ENCODE measurements at places on chromosomes 7 and 10. TPM values are rescaled to one million over a fixed set of nuclear protein-coding genes. Genes with fewer than 3 reads are reported as not detected.

GRCh38 chr10:98391065-98391464, 23.9 kb downstream of the PYROXD2 start:
- peak; percentile 30 for DNase-seq

DNA sequence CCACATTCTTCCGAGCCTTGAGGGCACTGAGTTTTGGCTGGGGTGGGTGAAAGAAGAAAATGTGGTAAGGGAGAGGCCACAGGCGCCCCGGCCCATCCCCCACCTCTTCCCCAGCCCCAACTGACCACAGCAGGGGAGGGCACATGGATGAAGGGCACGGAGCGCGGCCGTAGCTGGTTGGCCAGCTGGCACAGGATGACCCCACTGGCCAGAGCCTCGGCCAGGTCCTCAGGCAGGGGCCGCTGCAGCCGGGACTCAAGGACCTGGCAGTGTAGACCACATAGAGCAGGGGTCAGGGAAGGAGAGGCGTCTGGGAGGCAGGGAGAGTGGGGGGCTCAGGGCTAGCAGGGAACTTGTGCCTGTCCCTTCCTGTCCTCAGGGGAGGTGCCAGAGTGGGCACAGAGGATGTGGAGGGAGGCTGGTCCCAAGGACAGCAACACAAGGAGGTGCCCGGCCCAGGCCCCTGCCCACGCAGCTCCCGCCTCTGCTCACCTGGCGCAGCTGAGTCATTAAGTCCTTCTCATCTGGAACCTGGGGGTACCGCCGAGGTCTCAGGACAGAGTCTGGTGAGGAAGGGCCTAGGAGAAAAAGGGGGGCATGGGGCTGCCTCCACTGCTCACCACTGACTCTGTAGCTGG, 2.2 kb upstream of the SAP25 start:
- DNase-seq = no peak

DNA sequence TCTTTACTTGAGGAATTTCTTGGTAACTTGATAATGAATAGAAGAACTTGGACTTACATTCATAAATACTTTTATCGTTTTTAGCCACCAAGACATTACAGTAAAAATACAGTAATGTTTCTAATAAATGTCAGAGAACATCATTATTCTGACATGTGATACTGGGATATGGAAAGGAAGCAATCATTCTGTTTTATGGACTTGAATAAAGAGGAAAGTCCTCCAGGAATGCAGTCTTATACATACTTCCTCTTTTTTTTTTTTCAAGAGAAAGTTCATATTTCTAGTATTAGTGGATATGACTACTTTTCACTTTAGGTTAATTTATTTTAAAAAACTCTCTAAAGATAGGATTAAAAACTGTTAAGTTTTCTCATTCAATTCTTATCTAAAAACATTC, 220.0 kb upstream of the SEMA3C start:
- DNase-seq = no peak

GRCh38 chr7:12569673-12570072, 847 bp upstream of the SCIN start:
- no peak for DNase-seq

DNA sequence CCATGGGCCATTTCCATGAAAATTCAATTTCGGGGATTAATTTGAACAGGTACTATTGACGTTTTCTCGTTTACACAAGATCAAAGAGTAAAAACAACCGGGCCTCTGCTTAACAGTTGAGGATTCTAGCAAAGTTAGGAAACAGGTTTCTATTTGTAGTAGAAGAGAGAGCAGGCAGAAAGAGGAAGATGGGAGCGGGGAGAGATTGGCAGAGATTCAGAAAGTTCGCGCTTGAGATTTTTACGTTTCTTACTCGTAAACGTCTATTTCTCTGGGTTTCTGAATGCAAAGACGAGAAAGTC, 571 bp upstream of the VWC2 start:
- DNase-seq = no peak

DNA sequence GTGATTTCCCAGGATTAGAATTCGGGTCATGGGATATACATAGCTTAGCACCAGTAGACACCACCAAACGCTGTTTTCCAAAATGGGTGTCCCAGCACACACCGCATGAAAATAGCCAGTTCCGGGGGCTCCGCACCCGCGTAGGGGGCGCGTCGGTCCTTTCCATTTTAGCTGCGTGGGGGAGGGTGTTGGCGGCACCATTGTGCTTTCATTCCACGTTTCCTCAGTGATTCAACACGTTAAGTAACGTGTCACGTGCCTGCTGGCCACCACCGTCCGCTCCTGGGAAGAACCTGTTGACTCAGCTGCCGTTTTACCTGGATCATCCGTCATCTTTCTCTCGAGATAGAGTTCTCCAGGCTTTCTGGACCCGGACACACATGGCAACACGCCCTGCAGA, 25.6 kb upstream of the ADGRA1 start:
- DNase-seq = no peak

DNA sequence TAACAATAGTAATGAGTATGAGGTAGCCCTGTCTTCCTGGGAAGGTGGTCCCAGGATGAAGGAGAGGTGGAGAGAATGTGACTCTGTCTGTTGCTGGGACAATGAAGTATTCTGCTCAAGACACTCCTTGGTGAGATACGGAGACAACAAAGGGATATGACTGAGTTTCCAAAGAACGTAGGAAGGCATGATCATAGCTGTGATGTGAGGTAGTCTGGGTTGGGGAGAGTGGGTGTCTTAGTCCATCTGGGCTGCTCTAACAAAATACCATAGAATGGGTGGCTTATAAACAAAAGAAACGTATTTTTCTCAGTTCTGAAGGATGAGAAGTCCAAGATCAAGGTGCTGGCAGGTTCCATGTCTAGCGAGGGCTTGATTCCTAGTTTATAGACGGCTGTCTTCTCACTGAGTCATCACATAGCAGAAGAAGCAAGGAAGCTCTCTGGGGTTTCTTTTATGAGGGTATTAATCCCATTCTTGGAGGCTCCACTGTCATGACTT, 84.9 kb upstream of the RHOBTB1 start:
- no peak for DNase-seq

Gene MPP7
- 10.9 TPM for total RNA-seq

DNA sequence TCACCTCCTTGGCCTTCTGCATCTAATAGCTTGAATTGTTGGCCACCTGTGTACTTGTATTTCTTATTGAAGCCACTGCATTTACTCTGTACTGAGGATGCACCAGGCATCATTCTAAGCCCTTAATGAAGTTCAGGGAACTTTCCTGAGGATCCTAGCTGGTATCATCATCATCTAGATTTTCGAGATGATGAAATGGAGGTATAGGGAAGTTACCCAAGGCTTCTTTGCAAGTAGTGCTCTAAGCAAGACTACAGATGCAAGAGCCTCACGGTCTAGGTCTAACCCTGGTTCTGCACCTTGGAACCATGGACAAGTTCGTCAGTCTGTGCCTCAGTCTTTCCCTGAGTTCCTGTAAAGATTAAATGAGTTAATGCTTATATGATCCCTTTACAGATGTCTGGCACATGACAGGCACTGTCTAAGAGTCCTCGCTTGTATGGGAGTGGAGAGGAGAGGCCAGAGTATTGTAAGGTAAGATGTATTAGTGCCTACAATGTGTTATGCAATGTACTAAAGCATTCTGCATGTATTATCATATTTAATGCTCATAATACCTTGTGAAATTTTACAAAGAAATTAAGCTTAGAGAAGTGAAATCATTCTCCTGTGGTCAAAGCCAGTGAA, 145.1 kb downstream of the KCNMA1 start:
- DNase-seq = no peak

DNA sequence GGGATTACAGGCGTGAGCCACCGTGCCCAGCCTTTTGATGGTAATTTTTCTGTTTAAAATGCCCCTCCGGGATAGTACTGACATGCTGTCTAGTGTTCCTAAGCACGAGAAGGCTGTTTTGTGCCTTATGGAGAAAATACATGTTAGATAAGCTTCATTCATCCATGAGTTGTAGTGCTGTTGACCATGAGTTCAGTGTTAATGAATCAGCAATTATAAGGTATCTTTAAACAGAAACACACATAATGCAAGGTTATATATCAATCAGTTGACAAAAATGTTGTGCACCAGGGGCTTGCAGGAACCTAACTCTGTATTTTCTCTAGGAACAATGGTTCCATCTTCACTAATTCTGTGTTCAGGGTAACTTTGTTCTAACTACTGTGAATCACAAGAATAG, 30.8 kb upstream of the HECW1 start:
- DNase-seq = no peak

GRCh38 chr10:48470893-48471805, 133.7 kb downstream of the ARHGAP22 start:
- no peak for DNase-seq

GRCh38 chr7:157514746-157515145, 177.9 kb downstream of the DNAJB6 start:
- DNase-seq = no peak

- no peak for DNase-seq
Measured at GRCh38 chr7:12540850-12541249, 29.7 kb upstream of the SCIN start.

GRCh38 chr10:69655868-69656555, 26.0 kb downstream of the FAM241B start:
- no peak for DNase-seq

All from activated CD4-positive, alpha-beta T cell treated with anti-CD3 and anti-CD28 coated beads for 36 hours (primary cell).